ENCODE measurements at places on chromosomes 5 and 9. TPM values are rescaled to one million over a fixed set of nuclear protein-coding genes. Genes with fewer than 3 reads are reported as not detected.

The LHX3 gene
- 0.16 TPM for total RNA-seq

The CCDC171 gene
- total RNA-seq, result 1.9 TPM

The AK8 gene
- total RNA-seq, result 0.39 TPM

GRCh38 chr5:29197631-29198454, 1995.6 kb upstream of the CDH6 start:
- no peak for DNase-seq

DNA sequence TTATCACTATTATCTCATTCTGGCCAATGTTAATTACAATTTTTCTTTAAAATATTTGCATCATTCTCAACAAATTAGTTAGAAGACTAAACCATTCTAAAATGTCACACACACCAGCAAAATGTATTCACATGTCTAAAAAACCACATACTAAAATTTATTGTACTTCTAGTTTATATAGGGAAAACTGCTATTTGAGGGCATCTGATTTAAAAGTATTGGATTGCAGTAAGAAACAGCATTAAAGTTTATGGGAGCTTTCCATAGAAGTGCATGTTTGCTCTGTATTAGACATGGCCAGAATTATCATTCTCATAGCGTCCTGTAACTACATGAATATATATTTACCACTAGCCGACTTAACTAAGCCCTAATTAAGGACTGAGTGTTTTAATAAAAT, 150.3 kb downstream of the PBX3 start:
- no peak for DNase-seq

- DNase-seq, result peak; percentile 7
These were observed 52.8 kb downstream of the AMBP start for GRCh38 chr9:114025196-114025753.

DNA sequence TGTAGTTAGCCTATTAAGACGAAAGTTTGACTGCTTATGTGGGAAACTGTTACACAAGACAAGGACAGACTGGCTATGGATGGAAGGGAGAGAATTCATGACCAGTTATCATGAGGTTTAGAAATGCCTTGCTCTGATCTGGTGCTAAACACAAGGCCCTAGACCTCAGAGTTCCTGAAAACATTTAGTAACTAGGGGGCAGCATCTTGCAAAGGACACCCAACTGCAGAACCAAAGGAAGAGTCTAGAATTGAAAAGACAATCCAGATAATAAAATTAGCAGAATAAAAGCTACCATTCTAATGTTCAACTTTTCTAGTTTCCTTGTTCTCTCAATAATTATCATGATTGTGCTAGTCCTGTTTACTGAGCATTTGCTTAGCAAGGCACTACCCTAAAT, 130.5 kb upstream of the GPR151 start:
- DNase-seq, result no peak

DNA sequence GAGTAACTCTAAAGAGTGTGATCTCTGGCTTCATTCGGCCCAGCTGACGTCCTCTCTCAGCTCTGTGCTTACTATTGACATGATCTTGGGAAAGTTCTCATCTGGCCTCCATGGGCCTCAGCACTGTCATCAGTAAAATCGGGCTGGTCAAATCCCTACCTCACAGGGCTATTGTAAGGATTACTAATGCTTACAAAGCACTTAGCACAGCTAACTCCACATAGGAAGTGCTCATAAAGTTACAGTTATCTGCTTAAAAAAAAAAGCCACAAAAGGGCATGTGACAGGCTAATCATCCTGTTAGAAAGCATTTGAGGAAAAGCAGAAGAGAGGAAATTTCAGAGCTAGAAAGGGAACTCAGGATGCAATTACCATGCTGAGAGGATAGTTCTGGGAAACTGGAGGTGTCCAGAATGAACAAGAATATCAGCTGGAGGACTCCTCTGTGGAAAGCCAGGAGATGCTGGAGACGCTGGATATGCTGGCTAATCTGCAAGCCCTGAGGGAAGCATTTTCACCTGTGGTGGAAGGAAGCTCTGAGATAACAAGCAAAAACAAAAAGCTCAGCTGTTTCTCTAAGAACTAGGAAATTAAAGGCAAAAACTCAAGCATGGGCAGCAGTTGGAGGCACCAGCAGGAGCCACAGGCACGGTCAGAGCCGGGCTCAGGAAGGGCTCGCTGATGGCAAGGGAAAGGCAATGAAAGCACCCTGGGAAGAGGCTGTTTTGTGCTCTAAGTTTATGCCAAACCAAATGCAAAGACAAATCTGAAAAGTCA, 4.4 kb upstream of the BHMT start:
- DNase-seq, result no peak

- DNase-seq, result no peak
These were observed 118.0 kb downstream of the SPATA31D1 start for GRCh38 chr9:82106536-82106935.
